ENCODE measurements at places on chromosomes 1 and 21. TPM values are rescaled to one million over a fixed set of nuclear protein-coding genes. Genes with fewer than 3 reads are reported as not detected.

Gene RNF2
- total RNA-seq = 30.6 TPM

Gene HMGN1
- 389 TPM for total RNA-seq

Gene CFAP107
- not detected for total RNA-seq

Gene TRMT1L
- 16.1 TPM for total RNA-seq

Gene OR6N1
- total RNA-seq = not detected

Gene LCE1A
- not detected for total RNA-seq

Gene VWA5B1
- not detected for total RNA-seq

Gene ANKRD45
- 0.37 TPM for total RNA-seq

Measured in endothelial cell of umbilical vein (primary cell).